ENCODE measurements at places on chromosomes 4 and X.

- peak; percentile 22 for DNase-seq
Observed at GRCh38 chrX:1239681-1240142, 27.3 kb upstream of the CRLF2 start.

DNA sequence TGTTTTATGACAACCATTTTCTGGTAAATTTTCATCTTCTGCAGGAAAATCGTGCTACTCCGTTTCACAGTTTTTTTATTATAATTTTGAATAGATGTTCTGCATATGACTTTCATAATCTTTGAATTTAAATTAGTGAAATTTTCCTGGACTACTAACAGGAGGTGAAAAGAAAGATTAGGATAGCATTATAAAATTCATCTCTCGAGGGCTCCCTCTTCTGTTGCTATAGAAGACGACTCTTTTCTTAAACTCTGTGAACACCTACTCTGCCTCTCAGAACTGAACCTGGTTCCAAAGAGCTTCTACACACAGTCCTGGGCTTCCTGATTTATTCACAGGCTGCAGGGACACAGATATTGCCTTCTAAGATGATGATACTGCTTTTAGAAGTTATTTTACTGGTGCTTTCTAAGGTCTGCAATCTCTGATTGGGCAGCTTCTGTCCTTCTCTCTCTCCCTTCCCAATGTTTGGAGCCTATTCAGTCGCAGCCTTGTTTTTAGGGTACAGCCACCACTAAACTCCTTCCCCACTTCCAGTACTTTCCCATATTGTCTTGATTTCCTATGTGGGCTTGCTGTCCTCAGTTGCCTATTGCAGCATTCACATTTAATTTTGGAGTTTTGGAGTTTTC, 10.1 kb upstream of the SAP30 start:
- no peak for DNase-seq

DNA sequence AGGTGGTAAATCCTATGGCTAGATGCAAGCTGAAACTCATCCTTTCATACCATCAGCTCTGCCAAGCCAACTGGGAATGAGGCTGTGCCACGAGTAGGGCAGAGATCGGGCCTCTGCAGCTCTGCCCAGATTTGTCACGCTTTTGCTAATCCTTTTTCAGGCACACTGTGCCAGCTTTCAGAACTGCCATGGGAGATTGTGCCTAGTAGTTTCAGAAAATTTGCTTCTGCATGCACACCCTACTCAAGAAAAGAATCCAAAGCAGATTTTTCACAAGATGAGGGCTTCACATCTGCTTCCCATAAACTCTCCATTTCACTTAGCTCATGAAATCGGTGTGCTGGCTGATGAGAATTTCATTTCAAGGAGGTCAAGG, 3.3 kb upstream of the ADH7 start:
- DNase-seq: peak; percentile 7

- DNase-seq: peak; percentile 20
Observed at GRCh38 chrX:15864023-15864422, 9.4 kb upstream of the AP1S2 start.

DNA sequence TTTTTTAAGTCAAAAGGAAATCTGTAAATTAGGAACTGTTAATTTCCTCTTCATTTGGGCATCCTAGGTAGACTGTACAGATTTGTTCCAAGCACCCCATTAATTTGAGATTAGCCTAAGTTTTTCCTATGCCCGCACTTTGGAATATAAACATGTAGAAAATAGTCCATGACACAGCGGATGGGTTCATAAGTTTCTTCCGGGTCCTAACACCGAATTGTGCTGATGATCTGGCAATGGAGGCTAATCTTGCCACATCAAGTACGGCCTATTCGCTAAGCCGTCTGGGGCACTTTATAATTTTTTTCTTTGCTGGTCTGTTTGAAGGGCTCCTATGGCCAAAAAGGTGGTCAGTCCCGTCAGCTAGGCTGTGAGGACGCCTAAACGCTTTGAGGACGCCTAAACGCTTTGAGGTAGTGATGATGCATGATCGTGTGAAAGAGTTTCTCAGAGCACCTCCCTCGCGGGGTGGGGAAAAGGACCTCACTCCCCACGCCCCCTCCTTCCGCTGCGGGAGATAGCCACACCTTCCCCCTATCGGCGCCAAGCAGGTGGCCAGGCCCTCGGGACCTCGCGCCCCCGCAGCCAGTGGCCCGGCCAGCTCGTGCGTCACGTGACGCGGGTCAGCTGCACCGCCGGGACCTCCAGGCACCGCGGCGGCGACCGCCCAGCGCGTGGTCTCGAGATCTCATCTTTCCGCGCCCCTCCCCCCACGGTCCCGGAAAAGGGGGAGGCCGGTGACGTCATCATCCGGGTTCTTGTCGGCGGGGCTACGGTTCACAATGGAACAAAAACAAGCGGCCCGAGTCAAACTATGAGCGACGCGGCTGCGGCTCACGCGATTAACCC, 977 bp upstream of the USP9X start:
- peak; percentile 94 for DNase-seq

DNA sequence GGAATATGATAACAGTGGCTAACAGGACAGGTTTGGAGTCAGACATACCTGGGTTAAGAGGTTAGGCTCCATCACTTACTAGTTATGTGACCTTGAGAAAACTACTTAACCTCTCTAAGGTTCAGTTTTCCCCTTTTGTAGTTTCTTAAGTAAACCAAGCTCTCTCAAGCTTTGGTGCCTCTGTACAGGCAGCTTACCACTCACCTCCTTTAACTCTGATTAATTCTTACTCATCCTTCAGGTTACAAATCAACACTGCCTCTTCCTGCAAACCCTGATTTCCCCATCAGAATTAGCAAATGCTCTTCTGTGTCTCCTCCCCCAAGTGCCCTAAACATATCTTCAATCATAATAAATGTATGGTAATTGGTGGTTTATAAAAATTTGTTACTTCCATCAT, 3.5 kb upstream of the SERTM2 start:
- DNase-seq: no peak

GRCh38 chr4:99586322-99586721, 11.7 kb downstream of the MTTP start:
- no peak for DNase-seq

DNA sequence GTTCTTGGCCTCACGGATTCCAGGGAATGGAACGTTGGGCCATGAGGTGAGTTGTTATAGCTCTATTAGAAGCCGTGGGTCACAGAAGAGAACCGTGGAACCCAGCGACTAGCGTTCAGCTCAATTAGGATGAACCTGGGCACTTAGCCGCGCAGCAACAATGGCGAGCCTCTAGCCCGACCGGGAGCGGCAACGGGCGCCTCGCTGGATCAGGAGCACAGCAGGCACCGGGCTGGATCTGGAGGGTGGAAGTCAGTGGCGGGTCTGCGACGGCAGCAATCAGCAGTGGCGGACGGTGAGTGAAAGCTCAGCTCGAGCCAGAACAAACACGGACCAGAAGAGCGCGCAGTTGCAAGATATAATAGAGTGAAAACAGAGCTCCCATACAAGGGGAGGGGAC, 34.2 kb downstream of the AGA start:
- DNase-seq: no peak

DNA sequence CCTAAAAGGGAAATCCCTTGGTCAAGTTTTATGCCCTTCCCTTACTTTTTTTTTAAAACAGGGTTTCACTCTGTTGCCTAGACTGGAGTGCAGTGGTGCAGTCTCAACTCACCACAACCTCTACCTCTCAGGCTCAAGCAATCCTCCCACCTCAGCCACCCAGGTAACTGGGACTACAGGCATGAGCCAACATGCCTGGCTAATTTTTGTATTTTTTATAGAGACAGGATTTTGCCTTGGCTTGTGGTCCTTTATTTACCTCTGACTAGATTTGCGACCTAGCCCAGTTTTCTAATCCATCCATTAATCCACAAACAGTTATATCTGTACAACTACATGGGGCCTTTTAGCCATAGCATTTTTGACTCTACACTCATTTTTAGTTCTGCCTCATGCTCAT, 23.7 kb downstream of the CDS1 start:
- DNase-seq: no peak

- DNase-seq: peak; percentile 15
Observed at GRCh38 chr4:180028682-180029081, 2214.5 kb upstream of the TENM3 start.

DNA sequence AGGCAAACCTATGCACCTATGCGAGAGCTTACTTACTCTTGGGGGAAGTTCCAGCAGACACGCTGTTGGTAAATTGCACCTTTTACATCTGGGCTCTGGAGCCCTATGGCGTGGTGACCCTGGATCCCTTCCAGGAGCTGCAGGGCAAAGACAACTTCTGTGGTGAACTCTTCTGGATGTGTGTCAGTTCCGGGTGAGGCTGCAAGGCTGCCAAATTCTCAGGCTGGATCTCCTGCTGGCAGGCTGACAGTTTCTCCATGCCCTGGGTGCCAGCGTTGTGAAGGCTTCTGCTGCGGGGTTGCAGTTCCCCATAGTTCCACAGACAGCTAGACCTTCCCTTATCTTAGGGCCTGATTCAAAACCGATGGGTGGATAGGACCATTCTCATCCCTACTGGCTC, 37.9 kb downstream of the RAP2C start:
- no peak for DNase-seq

DNA sequence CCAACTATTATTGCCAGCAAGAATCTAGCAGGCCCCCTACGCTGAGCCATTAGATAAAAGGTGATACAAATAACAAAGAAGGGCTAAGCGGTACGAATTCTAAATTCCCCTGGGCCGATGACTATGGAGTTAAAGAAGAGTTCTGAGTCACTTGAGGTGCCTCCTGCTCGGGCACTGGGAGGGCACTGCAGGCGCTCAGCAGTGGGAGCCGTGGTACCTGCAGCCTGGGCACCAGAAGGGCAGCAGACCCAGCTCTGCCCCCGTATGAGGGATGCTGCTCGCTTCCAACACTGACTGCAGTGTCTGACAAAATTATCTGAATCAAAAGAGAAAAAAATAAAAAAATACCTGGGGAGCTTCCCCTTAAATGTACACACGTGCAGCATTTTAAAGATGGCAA, 44.1 kb upstream of the MTNR1A start:
- no peak for DNase-seq

GRCh38 chr4:7775396-7775795, 164.3 kb downstream of the AFAP1 start:
- DNase-seq: no peak

GRCh38 chr4:100106982-100107381, 83.3 kb downstream of the DDIT4L start:
- DNase-seq: no peak

GRCh38 chrX:2650865-2651264, 40.2 kb upstream of the CD99 start:
- DNase-seq: no peak

DNA sequence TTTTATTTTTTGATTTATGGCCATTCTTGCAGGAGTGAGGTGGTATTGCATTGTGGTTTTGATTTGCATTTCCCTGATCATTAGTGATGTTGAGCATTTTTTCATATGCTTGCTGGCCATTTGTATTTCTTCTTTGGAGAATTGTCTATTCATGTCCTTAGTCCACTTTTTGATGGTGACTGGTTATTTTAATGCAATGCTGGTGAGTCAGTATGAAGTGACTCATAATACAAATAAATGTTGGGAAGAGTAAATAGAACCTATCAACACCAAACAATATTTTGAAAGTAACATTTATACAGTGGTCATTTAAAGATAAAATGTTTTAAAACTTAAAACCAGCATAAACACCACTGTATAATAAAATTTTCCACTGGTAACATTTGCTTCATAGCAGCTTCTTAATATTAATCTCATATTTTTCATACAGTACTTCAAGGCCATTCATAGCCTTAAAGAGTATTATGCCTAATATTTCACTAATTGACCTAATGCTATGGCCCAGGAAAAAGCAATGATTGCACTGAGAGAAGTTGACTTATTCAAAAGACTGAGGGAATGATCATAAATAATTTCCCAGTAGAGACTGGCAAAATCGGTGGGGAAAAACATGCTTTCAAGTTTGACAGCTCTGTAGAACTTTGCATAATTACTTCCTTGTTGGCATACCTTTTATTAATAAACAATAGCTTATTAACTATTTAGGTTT, 33.9 kb downstream of the CASK start:
- no peak for DNase-seq

- DNase-seq: no peak
Observed at GRCh38 chr4:44965435-44966095, 239.2 kb upstream of the GNPDA2 start.

DNA sequence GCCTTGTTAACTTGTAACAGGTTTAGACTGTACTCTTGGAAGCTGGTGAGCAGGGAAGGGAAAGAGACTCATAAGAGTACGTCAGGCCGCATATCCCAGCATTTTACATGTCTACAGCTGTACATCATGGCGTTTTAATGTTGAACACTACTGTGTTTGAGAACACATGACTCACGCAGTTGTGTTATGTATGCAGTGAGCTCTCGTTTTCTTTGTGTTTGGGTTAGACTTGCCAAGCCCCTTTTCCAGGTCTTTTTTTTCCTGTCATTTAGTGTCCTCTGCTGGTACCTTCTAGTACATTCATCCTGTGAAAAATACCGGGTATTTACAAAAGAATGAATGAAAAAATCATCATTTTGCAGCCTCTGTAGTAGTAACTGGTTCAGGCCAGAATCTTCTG, 35.3 kb downstream of the SMS start:
- DNase-seq: no peak

Data from hindlimb muscle (tissue), 1 donor.